ENCODE measurements at places on chromosomes 1 and 21. TPM values are rescaled to one million over a fixed set of nuclear protein-coding genes. Genes with fewer than 3 reads are reported as not detected.

CAMSAP2 gene
- 34.8 TPM for total RNA-seq

PALMD gene
- total RNA-seq = 21.5 TPM

MROH9 gene
- total RNA-seq = not detected

DNA sequence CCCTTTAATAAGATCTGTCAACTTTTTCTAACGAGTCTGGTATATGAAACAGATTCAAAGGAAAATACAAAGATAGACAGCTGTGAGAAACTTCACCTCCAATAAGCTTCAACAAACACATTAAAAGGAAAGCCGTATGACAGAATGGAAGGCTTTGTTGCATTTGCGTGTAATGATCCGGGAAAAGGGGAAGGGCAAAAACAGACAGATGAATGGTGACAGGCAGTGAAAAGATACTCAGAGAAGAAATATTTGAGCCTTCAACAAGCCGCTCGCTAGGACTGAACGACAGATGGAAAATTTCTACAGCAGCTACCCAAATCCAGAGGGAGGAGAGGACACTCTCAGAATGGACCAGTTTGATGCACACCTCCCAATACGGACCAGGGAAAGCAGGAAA, 14.9 kb downstream of the COPA start:
- H3K27ac ChIP-seq = no peak overlapping the region
- no peak for DNase-seq
- no peaks in the 10 kb centered on the region for H3K27me3 ChIP-seq
- H3K4me1 ChIP-seq = no peaks in the 10 kb centered on the region

DNA sequence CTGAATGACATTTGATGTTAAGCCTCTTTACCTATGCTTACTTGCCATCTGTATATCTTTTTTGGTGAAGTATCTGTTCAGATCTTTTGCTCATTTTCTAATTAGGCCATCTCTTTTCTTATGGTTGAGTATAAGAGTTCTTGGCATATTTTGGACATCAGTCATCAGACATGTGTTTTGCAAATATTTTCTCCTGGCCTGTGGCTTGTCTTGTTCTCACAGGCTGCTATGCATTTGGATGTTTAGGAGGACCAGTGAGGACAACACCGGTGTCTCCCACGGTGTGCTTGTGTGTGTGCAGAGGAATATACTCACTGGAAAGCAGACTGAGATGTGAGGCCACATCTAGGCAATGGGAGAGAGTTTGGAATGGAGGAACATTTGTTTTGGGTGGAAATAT, 87.1 kb upstream of the LYST start:
- no peaks in the 10 kb centered on the region for H3K36me3 ChIP-seq
- peaks cover 15% of the 10 kb centered on the region for H3K4me1 ChIP-seq
- no peak for DNase-seq
- no peak overlapping the region for H3K4me3 ChIP-seq
- no peaks in the 10 kb centered on the region for H3K27me3 ChIP-seq

DNA sequence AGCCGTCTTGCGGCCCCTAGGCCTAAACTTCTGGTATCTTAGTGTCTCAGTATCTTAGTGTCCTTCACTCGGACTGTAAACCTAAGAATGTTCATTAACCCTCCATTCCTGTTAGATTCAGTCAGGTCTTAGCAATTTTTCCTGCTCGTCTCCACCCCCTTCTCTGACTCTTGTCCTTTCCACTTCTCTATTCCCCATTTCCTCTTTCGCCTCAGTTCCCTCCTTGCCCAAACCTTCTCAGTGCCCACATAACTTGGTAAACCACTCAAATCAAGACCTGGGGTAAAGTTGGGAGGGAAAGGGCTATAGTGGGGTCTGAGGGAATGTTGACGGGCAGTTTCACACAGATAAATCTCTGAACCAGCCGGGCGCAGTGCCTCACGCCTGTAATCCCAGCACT, 726 bp upstream of the FCER1G start:
- DNase-seq = no peak
- H3K4me3 ChIP-seq = peak overlapping the region; percentile 49
- peaks cover 58% of the 10 kb centered on the region for H3K36me3 ChIP-seq
- peak overlapping the region; percentile 55 for H3K27ac ChIP-seq
- no peaks in the 10 kb centered on the region for H3K27me3 ChIP-seq

- H3K4me1 ChIP-seq = peaks cover 13% of the 10 kb centered on the region
- H3K27me3 ChIP-seq = no peaks in the 10 kb centered on the region
- no peak overlapping the region for H3K4me3 ChIP-seq
- H3K36me3 ChIP-seq = no peaks in the 10 kb centered on the region
- no peak overlapping the region for H3K27ac ChIP-seq
These were observed 10.7 kb downstream of the FMOD start for GRCh38 chr1:203340112-203340790.
